ENCODE measurements at places on chromosomes 4 and X.

GRCh38 chrX:135463937-135464336 lies 42.2 kb downstream of the SMIM10L2A start:
- no peak for DNase-seq

- no peak for DNase-seq
Observed at GRCh38 chr4:47032405-47033106, 1.2 kb downstream of the GABRB1 start.

DNA sequence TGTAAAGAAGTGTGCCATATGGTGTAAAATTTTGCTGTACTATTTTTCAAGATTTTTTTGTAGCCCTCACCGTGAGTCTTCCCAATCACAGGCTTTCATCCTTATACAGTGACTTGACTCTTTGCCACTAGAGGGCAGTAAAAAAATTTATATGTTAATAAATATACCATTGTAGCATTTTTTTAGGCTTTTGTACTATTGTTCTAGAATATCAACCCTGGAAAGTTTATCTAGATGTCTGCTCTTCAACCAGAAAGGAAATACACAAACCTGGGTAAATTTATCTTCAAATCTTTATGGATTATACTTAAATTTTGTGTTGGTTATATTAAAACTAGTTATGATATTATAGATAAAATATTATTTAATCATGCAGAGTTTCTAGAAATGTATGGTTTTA lies 235.3 kb downstream of the TENM3 start:
- no peak for DNase-seq

- DNase-seq = peak; percentile 15
Observed at GRCh38 chr4:123444290-123444731, 47.7 kb downstream of the SPRY1 start.

- DNase-seq = no peak
Observed at GRCh38 chrX:54208531-54208930, 25.5 kb upstream of the FAM120C start.

DNA sequence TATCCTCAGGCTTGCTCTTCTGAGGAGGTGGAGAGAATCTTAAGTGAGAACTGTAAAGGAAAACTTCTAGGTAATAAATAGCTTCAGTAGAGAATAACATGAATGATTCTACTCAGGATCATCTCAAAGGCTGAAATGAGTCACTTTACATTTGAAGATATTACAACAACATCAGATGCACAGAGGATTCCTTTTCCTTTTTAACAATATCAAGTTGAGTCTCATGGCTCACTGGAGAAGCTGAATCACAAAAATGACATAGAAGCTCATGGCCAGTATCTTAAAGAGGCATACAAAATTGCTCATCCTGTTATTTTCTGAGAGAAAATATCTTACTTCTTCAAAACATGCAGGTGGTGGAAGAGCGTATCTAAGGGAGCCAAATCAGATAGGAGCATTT lies 72.5 kb upstream of the EMCN start:
- no peak for DNase-seq

GRCh38 chr4:69039071-69039470 lies 57.2 kb upstream of the UGT2B7 start:
- no peak for DNase-seq

DNA sequence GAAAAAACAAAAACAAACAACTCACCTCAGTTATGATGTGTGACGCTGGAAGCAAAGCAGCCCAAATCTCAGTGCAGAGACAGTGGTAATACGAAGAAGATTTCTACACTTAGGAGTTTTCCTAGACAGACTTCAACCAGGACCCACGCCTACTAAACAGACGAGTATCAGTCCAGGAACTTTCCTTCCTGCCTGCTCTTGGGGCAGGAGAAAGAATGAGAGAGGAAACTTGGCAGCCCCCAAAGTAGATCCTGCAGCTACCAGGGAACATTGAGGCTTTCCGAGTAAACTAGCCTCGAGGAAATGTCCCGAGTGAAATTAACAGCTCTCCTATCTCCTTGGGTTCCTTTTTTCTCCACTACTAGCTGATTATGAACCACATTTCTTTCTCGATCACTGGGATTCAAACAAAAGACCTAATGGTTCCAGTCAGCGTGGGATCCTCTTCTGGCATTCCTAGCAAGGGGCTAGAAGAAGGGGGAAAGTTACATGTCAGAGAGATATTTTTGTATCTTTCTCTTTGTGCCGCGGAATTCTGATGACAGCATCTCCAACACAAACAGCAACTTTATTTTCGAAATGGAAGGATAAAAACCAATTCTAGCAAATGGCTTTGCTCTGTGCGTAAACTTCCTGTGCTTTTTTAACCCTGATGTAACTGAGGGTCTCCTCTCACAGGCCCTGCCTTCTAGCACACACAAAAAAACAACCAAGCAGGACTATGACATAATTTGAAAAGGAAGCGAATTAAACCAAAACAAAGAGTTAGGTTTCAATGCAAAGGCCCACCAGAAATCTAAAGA lies 53.2 kb downstream of the PPM1K start:
- no peak for DNase-seq

DNA sequence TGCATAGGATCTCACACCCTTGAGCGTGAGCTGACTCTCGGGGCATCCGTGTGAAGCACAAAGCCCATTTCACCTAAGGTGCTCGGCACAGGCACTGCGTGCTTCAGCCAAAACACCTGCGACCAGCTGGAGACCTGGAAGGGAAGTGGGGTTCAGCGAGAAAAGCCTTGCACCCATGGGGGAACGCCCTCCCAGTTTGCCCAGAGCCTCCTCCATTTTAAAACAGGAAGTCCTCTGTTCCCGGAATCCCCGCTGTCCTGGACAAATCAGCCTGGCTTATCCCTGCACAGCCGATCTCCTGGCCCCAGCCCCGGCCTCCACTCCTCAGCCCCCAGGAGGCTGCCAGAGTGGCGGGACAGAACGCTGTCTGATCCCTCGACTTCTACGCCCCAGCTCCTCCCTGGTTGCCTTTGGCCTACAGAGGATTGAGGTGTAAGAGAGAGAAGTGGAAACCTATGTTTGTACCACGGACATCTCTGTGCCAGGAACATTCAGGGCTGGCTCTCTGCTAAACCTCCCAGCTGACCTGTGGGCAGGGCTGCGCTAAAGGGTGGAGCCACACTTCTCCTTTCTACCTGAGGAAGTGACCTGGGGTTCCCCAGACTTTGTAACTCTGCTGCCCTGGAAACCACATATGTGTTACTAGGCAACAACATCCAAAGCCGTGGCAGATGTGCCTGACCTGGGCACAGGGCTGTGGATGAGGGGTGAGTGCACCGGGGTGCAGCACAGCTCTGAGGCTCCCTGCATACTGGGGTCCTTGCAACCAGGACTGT lies 3.8 kb upstream of the C4orf50 start:
- DNase-seq = no peak

- no peak for DNase-seq
Observed at GRCh38 chr4:146674829-146675570, 36.3 kb downstream of the POU4F2 start.

- no peak for DNase-seq
Observed at GRCh38 chr4:132792310-132792709, 356.8 kb upstream of the PCDH10 start.

- DNase-seq = no peak
Observed at GRCh38 chr4:130233377-130234047, 1137.6 kb downstream of the C4orf33 start.

DNA sequence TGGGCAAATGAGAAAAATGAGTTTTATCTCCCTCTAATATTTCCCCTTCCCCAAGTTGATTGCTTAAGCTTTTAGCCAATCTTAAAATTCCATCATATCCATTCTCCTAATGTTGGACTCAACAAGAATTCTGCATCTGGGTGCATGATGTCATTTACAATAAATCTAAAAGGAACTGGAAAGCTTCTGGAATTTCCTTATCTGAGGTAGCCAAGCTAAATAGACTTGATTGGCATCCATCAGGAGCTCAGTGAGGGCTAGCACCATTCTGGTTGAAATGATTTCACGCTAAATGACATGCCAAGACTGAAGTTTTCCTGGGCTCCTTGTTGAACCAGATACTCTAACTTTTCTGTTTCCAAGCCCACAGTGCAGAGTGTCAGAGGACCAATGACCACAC lies 110.3 kb upstream of the SCML1 start:
- no peak for DNase-seq

DNA sequence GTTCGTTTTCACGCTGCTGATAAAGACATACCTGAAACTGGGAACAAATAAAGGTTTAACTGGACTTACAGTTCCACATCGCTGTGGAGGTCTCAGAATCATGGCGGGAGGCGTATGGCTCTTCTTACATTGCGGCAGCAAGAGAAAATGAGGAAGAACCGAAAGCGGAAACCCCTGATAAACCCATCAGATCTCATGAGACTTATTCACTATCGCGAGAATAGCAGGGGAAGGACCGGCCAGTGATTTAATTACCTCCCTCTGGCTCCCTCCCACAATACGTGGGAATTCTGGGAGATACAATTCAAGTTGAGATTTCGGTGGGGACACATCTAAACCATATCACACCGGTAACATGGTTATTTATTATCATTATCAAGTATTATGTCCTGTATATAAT lies 2204.5 kb downstream of the ARAP2 start:
- no peak for DNase-seq

- no peak for DNase-seq
Observed at GRCh38 chr4:19241895-19242294, 1009.8 kb upstream of the SLIT2 start.

DNA sequence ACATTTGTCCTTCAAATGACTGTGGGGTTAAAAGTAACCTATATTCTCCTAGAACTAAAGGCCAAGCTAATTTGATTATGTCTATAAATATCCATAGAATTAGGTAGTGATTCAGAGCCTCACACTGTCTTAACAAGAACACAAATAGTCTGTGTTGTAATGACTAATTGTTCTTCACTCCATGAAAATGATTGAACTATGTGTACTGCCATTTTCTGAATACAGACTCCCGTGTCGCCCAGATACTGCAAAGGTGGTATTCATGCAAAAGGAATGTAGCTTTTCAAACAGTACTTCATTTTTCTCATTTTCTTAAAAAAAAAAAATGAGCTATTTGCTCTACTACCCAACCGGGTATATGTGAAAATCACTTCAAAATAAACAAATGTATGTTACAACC lies 11.3 kb upstream of the PHKA2 start:
- DNase-seq = no peak

GRCh38 chrX:96683997-96684338 lies 674 bp upstream of the DIAPH2 start:
- DNase-seq = no peak

- DNase-seq = no peak
Observed at GRCh38 chr4:146428298-146428697, 93.4 kb downstream of the SLC10A7 start.

DNA sequence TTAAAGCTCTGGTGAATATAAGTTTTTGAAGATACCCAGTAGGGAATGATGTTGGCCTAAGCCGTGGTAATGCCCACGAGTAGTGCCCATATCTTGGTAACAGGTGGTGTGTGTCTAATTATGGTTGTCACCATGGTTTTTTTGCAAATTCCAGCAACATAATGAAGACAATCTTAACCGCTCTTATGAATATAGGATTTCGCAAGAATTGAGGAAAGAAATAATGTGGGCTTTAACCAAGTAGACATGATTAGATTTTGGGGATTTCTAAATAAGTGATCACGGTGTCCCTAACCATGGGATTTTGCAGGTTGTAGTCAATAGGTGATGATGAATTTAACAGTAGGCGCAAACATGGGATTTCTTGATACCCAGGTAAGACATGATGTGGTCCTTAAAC lies 2.5 kb downstream of the ATXN3L start:
- DNase-seq = no peak

DNA sequence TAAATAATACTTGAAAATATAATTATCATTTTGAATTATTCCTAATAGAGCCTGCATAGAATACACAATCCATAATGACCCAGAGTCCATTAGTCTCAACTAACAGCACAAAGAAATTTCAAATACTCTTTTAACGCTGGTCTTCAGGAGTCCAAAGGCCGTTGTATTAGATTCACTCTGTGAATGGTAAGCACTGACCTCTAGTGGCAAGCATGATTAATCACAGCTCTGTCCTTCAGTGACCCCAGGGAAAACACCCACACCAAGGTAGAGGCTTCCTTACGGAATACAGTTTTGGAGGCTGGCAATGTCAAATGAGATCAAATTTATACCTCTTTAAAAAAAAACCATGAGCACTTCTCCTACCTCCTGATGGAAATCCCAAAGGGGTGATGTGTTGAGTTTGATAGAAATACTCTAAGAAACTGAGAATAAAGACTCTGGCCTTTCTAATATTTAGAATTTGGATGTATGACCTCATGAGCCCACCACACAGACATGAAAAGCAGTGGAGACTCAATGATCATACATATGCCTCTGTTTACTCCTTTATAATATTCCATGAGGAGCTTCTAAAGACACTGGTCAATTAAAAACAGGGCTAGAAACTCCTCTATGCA lies 147.2 kb upstream of the DKK2 start:
- DNase-seq = no peak

DNA sequence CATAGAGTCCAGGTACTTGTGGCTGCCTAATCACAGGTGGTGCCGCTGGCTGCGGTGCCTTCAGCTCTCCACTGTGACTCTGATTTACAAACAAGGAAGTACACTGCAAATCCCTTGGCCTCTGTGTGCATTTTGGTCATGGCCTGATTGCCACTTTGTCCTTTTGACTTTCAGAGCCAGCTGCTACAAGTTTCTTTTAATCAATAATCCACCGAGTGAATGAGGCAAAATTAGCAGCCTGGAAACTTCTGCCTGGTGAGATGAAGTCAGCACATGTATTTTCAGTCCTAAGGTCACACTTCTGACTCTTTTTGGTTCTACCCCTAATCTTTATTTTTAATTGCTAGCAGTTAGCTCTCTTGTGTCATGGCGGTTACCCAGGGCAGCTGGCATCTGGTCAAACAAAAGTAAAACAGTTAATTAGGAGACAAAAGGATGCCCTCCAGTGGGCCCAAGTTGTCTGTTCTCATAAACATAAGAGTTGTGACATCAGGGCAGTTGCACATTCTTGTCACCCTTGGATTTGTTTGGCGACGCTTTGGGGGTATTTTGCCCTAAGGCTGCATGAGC lies 62.3 kb upstream of the LNX1 start:
- DNase-seq = no peak

- DNase-seq = no peak
Observed at GRCh38 chr4:33025236-33025635, 2305.1 kb downstream of the PCDH7 start.

DNA sequence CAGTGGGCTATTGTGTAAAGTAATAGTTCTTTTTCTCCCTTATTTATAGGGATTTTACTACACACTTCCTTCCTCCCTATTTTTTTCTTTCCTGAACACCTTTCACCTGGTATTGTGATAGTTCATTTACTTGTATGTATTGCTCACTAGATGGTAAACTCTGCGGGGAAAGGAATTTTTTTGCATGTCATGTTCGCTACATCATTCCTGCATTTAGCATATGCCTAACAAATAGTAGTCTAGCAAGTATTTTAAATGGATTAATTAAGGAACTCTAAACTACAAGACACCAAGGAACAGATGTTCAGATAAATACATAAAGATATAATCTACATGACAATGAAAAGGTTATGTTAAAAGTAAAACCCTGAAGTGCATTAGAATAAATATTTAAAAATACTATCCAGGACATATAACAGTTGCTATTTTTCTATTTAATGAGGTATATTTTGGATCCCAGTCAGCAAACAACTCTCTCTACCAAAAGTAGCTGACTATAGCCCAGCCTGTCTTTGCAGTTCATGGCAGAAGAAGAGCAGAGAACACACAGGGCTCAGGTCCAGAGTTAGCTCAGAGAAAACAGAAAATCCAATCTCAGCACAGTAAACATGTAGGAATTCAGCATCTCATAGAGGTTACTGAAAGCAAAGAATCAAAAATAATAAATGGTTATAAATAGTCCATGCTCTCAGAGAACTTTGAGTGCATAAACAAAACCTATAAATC lies 87.8 kb downstream of the PACRGL start:
- DNase-seq = no peak
